ENCODE measurements at places on chromosomes 5 and 9. TPM values are rescaled to one million over a fixed set of nuclear protein-coding genes. Genes with fewer than 3 reads are reported as not detected.

Gene LCN15
- total RNA-seq, result not detected

Gene SHB
- total RNA-seq, result 23.0 TPM

Gene CYFIP2
- total RNA-seq, result 109 TPM

DNA sequence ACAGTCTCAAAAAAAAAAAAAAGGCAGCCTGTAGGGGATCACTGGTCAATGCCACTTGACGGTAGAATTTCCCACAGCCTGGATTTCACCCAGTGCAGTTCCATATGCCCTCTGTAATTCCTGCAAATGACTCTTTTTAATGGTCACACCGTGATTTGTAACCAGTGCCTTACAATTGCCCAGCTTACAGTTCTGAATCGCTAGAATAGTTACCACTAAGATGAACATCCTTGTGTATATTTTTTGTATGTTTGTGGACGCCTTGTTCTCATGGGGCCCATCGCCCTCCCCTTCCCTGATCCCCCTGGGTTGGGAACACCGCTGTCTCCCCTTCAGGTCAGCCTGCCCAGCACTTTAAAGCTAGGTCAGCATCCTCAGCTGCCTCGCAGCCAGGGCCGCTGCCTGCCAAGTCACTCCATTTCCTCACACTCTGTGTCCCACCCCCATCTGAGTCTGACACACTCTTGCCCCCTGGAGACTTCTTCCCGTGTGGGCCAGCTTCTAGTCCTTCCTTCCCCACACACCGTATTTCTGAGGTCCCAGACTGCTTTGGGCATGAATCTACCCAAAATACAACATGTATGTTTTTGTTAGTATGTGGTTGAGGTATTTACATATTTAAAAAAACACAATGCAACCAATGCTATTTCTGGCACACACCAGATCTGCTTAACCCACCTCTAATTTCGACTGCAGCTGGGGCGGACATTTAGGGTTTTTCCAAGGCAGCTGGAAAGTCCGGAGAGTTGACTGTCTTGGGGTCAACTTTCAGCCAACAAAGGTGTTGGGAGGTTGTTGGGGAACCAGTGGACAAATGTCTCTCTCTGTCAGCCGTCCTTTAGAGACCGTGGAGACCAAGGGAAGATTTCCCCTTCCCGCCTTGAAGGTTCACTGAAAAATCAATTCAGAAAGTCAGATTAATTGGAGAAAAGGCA is 120.5 kb upstream of the NEK6 start:
- peak; percentile 74 for DNase-seq

DNA sequence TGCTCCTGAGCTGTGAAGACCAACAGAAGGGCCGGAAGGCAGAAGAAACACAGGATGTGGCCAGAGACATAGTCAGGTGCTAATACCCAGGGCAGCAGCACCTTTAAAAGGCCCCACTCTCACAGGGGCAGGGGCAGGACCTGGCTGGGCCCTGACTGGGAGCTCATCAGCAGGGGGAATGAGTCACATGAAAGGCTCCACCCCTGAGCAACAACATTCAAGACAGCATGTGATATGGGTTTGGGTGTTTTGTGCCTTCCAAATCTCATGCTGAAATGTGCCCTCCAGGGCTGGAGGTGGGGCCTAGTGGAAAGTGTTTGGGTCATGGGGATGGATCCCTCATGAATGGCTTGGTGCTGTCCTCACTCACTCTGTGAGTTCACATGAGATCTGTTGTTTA is 181.7 kb downstream of the ERCC6L2 start:
- peak; percentile 36 for DNase-seq

DNA sequence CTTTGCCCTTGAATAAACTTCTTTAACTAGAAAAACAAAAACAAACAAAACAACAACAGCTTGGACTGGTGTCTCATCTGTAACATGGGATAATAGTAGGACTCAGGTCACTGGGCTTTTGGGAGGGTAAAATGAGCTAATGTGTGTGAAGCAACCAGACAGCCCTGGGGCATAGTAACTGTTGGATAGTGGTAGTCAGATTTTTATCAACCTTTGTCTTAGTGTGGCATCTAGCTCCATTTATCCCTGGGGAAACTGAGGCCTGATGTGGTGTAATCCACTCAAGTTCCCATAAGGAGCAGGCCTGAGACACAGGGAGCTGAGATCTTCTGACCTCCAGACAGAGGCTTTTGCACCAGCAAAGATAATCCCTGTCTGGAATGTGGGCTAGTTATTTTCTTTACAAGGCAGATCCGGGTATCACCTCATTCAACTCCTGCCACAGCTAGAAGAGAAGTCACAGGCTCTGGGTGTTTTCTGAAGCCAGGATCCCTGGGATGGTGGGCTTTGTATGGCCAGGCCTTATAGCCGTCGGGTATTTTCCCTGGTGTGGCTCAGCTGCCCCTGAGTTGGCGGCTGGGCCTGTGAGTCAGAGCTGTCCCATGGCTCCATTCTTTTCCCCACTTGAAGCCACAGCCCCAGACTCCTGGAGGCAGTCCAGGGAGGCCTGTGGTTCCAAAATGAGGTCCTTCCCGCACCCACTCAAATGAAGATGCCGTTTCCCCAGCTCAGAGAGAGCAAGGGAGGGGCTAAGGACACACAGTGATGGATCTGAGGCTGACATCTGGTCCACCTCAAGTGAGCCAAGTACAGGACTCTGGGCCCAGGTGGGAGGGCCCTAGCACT is 26.1 kb upstream of the CSF1R start:
- peak; percentile 94 for DNase-seq

- DNase-seq, result no peak
These were observed 228.7 kb downstream of the TUSC1 start for GRCh38 chr9:25449503-25449902.

DNA sequence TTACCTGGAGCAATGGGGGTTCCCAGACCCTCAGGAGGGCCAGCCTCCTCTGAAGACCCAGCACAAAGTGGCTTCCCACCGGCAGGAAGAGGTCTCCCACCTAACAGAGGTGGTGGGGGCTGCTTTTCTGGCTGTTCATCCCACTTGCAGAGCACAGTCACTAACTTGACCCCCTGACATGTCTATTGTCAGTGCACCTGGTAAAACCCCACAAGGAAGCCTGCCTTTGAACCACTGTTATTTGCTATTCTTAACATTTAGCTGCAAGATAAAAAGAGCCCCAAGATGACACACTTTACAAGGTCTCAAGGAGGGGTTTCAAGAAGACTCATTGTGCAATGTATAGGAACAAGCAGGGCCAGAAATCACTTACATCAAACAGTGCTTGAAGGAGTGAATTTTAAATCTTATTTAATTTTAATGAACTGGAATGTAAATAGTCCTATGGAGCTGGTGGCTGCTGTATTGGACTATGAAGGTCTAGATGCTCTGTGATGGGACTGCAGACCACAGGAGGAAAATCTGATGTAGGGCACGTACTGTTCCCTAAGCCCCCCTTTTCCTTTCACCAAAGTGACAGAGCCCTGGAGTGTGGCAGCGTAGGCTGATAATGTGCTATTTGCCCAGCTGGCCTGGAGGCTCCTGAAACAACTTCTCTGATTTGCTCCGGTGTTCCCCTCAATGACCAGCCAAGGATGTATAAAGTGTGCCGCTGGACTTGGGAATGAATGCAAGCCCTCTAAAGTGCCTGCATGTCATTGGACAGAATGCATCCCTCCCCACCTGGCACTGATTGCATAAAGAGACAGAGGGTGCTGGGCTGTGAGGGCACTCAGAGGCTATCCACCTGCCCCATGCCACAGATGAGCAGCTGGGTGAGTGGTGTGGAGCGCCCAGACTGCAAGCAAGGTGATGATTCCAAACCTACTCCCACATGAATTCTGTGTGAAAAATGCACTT is 80.2 kb downstream of the PTPN3 start:
- DNase-seq, result no peak
